ENCODE measurements at places on chromosomes 4 and X.

DNA sequence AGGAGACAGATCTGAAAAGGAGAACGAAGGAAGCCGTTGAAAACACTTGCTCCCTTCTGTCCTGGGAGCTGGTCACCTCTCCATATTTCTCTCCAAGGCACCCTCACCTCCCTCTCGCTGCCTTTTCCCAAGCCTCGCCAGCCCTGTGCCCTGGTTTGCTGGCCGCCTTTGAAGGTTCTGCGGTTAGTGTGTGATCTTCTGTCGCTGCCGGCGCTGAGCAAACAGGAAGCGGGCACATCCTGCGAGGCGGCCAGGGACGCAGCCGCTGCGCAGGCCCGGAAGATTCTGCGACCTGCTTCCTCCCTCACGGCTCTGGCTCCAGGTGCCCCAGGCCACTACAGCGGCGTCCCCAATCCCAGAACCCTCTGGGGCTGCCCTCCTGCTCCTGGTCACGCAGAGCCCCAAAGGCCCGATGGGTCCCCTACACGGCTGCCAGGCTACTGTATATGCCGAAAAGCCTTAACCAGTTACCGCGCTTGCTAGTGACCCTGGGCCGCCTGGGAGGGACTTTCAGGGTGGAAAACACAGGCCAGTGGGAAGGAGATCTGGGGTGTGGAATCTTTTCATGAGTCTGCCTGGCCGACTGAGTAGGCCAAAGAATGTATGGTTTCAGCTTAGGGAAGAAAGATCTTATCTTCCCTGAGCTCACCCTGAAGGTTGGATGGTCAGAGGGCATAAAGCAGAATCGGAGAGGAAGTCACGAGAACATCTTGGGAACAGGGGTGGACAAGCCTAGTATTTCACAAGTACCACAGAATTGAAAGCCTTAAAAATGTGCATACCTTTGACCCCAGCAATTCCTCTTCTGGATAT, 2.3 kb upstream of the SASH3 start:
- no peak for DNase-seq

DNA sequence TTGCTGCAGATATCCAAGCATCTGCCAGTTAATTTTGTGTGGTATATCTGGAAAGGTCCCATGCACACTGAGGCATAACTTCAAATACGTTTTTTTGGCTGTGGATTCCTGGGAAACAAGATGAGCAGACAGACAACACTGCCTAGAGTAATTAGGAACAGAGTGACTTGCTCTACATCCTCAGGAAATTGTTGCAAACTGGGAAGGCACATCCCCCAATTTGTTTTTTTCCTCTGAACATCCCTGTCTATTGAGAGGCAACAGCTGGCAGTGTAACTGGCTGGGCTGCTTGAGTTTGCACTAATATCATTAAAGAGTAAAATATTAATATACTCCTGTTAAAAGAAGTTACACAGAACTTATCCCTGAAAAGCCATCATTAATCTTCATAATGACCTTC, 207.7 kb upstream of the SLIT2 start:
- no peak for DNase-seq

DNA sequence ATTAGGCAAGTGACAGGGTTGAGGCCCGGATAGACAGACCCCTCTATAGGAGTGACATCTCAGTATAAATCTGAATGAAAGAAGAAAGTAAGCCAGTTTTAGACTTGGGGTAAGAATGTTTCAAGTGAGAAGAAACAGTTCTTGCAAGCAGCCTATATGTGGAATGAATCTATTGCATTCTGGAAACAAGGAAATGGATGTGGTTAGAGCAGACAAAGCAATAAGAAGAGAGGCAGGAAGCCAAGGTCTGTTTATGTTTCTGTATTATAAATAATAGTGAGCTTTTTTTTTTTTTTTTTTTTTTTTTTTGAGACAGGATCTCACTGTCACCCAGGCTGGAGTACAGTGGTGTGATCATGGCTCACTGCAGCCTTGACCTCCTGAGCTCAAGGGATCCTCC, 255.8 kb downstream of the UNC5C start:
- DNase-seq, result no peak

- no peak for DNase-seq
These were observed 50.2 kb downstream of the SMAD1 start for GRCh38 chr4:145531859-145532258.
